ENCODE measurements at places on chromosomes 11 and 22.

- no peak for DNase-seq
These were observed 493.9 kb downstream of the MN1 start for GRCh38 chr22:27307545-27308247.

DNA sequence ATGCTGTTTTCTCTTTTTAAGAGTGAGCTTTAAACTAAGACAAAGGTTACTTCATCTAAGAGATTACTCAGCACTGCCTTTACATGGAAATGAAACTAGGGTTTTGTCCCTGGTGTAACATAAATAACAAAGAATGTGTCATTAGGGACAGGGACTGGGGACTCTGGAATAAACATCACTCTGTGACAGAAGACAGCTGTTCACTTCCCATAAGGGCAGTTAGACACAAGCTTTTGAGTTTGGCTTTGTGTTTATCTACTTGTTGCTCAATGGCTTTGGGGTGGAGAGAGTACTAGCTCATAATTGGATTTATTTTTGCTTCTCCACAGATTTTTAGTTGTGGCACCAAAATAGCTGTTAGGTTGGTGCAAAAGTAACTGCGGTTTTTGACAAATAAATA, 154.5 kb downstream of the OR4C45 start:
- DNase-seq: no peak

- no peak for DNase-seq
These were observed 1.9 kb downstream of the BLID start for GRCh38 chr11:122113836-122114825.

DNA sequence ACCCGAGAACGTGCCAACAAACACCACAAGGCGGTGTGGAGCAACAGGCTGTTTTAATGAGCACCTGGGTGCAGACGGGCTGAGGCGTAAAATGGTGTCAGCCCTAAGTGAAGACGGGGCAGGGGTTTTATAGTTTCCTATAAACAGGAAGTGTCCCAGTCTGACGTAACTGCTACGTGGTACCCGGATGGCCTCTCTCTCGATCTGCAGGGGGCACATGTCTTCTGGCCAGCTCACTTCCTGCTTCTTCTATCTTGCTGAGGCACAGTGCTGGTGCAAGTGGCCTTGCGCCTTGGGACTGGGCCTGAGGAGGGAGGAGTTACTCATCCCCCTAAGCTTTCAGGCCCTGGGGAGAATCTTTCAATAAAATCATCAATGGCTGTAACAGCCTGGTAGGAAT, 20.9 kb downstream of the OOSP3 start:
- no peak for DNase-seq

GRCh38 chr11:63985812-63986155, 454 bp upstream of the OTUB1 start:
- no peak for DNase-seq

DNA sequence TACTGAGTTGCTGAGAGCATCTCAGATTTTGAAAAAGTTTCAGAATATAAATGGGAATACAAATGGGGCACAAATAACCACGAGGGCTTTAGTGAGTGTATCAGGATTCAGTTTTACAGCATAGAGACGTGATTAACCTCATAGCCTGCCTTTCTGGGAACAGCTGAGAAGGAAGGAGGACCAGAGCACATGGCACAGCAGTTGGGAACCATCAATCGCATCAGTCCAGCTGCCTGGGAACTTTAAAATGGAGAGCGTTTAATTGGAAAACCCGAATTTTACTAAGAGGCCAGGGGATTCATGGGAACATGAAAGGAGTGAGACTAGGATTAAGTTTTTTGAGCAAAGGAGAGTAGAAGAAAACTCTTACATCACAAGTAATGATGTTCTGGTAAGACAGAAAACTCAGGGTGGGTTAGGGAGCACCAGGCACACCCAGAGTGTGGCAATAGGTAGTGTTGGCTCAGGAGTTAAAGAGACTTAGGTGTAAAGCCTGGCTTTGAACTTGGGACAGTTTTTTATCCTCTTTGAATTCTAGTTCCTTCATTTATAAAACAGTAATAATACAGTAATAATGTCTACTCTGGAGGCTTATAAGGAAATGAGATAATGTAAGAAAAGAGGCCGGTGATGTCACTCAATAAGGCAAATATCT, 40.2 kb downstream of the FZD4 start:
- DNase-seq: no peak

- DNase-seq: no peak
These were observed 56.8 kb downstream of the LDLRAD3 start for GRCh38 chr11:36000616-36001190.

GRCh38 chr11:45834298-45834756, 12.9 kb upstream of the CRY2 start:
- no peak for DNase-seq

DNA sequence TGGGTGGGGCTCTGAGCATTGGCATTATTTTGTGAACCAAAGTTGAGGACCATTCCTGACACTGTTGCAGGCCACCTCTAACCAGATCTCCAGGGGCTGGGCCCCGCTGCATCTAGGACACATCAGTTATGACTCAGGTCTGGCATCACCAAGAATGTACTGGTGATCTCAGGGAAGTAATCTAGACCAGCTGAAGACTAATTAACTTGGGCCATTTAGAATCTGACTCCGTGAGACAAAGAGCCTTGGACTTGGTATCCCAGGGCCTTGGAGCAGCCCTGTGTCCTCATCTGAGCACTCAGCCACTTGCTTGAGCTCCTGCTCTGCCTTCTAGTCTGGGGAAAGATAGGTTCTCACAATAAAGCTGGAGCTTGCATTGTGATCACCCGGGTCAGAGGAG, 200.6 kb downstream of the KIRREL3 start:
- no peak for DNase-seq

DNA sequence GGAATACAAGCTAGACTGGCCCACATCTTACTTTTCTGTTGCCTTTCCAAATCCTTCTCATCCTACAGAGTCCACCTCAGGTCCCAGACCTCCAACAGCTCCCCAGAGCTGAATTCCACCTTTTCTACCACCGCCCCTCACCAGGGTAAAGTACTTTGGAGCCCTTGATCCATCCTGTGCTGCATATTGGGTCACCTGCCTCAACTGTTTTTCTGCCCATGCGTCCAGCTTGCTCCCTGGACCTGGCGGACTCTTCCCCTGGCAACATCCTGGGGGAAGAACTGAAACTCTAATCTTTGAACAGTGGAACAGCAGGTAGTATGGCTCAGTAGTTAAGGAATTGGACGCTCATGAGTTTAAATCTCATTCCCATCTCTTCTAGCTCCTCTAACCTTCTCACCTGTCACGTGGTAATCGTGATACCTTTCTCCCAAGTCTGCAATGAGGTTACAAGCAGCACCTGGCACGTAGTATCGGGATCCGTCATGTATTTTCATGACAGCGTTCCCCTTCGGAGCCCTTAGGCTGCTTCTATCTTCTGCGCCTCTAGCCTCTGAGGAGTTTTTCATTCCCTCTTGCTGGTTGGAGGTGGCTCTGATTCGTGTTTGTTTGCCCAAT, 98.1 kb downstream of the CEP164 start:
- no peak for DNase-seq

DNA sequence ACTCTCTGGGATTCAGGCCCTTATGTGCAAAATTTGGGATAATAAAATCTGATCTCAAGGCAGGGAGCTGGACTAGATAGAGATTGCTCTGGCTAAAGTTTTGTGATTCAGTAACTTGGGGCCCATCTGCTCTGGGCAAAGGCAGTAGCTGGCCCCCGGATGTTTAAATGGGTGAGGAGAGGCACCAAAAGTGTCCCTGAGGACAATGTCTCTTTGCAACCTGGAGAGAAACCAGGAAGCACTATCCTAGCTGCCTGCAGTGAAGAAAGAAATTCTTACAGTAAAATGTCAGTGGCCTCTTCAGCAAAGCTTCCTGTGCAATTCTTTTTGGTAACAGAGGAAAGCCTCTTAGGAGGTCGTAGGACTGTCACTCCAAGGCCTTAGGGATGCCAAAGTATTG, 54.6 kb upstream of the BARX2 start:
- DNase-seq: no peak

GRCh38 chr22:21951931-21952465, 650 bp downstream of the PPM1F start:
- no peak for DNase-seq
